ENCODE measurements at places on chromosomes 6 and 20. TPM values are rescaled to one million over a fixed set of nuclear protein-coding genes. Genes with fewer than 3 reads are reported as not detected.

Gene ACTR5
- total RNA-seq, result 9.1 TPM

Gene FAM209A
- total RNA-seq, result 0.44 TPM

Gene NFKBIL1
- total RNA-seq, result 12.1 TPM

Gene WFDC10B
- total RNA-seq, result not detected

Gene RANBP9
- 10.3 TPM for total RNA-seq

Gene MAP1LC3A
- total RNA-seq, result 30.5 TPM

Gene SIRPB1
- total RNA-seq, result 0.43 TPM

Gene TREM1
- 0.25 TPM for total RNA-seq

Gene SMOC2
- total RNA-seq, result not detected

Gene SMPDL3A
- total RNA-seq, result 3.2 TPM

Gene PTCRA
- not detected for total RNA-seq

Gene PHACTR1
- not detected for total RNA-seq

Measured in A549 treated with Hydrocortisone at 1 μM for 4 hours (cell line).